ENCODE measurements at places on chromosomes 5 and 9.

- no peak for DNase-seq
Observed at GRCh38 chr9:98374385-98375051, 119.1 kb upstream of the TBC1D2 start.

- DNase-seq, result no peak
Observed at GRCh38 chr5:56527174-56527573, 288.2 kb upstream of the MAP3K1 start.

DNA sequence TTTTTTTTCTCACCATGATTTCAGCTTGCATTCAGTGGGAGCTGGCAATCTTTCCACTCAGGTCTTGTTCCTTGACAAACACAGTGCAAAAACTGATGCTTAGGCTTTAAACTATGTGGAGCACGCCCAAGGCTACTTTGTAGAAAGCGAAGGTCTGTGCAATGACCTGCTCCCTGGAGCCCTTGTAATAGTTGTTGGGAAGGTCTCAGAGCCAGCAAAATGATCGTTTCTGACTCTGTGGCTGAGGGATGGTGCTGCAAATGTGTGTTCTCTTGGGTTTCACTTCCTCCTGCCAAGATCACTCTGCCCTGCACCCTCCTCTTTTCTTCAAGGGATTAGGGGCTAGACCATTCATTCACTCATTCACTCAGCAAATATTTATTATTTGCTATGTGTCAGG, 249.7 kb upstream of the MAP3K1 start:
- no peak for DNase-seq

- DNase-seq, result no peak
Observed at GRCh38 chr5:33317271-33317670, 123.5 kb upstream of the TARS1 start.

- DNase-seq, result peak; percentile 61
Observed at GRCh38 chr5:43192558-43193180, 644 bp downstream of the NIM1K start.

DNA sequence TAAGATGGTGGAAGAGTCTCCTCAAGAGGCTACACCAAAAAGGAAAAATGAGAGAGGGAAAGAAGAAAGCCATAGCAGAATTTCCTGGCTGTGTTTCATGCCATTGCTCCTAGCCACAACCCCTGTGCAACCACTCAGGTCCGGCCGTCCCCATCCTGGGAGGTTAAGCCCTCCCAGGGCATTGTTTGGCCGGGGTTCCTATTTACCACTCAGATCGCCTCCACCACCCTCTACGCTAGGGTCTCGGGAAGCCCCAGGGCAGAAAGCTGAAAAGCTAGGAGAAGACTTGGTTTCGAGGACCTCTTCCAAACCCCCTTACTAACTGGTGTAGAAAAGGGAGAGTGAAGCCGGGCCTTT, 715 bp downstream of the RC3H2 start:
- DNase-seq, result peak; percentile 86

- no peak for DNase-seq
Observed at GRCh38 chr5:25334350-25334749, 689.6 kb upstream of the CDH10 start.

GRCh38 chr9:10104774-10105173, 508.0 kb downstream of the PTPRD start:
- DNase-seq, result no peak

GRCh38 chr5:150241298-150242160, 48.0 kb downstream of the CAMK2A start:
- no peak for DNase-seq

DNA sequence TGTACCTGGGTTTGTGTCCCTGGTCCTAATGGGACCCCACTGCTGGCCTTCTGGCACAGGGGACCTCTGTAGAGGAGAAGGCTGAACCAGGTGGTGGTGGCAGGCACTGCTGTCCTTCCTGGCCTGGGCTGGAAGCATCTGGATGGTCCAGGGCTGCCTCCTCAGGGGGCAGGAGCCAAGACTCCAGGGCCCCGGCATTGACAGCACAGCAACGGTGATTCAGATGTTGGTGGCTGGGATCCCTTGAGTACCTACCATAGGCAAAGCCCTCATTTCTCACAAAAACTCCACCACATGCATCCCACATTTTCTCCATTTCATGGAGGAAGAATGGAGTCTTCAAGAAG, 15.0 kb downstream of the FGD3 start:
- DNase-seq, result no peak

DNA sequence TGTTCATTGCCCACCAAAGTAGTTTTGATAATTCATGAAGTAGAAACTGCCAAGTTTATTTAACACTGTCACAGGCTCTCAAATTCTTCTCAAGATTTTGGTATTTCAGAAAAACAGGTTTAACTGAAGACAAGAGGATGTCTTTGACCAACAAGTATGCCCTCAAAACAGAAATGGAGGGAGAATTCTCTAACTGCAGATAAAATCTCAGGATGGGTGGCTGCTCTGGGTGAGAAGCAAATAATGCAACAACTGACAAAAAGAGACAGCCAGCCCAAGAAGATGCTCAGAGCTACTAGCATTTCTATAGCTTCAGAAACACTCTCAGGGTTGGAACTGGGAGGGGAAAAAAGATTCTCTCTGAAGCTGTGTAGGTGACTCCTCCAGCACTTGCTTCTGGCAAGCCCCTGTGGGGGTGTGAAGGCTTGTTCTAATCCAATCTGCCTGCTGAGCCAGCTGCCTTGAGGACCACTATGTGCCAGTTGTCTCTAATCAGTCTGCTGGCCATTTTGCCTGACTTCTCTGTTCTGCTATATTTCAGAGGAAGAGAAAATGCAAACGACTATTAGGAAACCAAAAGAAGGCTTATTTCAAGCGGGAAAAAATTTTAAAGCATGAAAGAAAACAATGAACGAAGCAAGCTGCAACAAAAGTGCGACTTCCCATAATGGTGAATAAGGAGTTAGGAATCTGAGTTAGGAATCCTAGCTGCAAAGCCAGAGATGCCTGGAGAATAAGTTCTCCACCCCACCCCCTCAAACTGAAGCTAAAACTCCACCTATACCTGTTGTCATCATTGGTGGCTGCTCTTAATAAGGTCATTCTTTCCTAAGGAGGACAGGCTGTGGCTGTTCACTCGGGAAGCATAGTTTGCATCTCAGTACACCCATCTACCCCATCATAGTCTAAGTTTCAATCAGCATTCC, 147.5 kb downstream of the GNAQ start:
- DNase-seq, result no peak

DNA sequence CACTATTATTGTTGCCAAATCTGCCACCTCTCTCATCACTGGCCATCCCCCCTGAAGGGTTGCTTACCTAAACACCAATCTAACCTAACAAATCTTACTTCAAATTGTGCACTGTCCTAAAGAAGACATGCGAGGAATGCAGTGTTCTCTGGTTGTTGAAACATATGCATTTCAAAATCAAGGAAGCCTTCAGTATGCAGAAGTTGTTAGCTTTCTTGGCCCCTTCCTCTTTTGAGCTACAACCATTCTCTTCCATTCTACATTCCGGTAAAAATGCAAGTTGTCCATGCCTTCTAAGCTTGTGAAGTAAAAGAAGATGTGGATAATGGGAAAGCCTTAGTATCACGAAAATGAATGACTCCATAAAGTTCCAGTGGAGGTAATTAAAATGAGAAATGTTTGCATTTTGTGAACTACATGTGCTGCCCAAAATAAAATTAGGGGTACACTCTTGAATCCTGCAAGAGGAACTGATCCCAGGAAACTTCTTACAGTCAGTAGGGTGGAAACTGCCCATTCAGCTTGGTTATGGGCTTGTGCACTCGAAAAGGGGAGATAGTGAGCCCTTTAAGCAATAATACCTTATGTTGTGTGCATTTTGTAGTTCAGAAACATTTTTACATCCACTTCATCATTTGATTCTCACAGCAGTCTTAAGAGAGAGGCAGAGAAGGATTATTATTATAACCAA, 77.6 kb upstream of the ADRB2 start:
- DNase-seq, result no peak

DNA sequence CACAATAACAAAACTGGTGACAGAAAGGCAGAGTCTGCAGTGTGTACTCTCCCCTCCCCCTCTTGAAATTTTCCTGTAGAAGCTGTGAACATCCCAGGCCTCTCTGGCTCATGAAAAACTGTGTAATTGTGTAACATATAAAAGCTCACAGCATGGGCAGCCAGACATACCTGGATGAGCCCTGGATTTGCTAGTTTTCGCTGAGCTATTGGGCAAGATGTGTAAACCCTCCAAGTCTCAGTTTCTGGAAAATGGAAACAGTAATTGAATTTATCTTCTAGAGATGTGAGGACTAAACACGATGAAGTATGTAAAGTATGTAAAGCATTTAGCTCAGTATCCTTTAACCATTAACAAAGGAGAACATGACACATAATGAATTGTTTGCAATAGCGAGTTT, 143.2 kb upstream of the ANKH start:
- DNase-seq, result no peak

DNA sequence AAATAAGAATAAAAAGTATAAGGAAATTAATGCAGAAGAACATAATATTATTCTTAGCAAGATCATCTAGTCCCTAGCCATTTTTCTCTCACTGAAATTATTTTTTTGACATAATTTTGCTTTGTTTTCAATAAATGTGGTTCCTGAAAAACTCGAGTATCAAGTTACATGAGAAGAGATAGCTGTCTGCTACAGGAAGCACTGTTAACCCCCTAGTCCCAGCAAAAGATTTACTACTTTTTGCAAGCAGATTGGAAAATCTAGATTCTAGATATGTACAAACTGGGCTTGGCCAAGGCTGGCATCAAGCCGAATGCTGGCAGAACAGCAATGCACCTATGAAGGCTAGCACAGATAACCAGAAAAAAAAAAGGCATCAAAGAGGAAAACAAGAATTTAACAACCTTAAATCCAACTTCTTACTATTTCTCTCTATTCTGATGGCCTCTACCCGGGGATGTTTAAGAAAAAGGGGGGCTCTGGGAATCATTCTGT, 21.9 kb upstream of the ISCA1 start:
- DNase-seq, result no peak

- DNase-seq, result no peak
Observed at GRCh38 chr5:5804478-5805233, 382.2 kb downstream of the ICE1 start.

- no peak for DNase-seq
Observed at GRCh38 chr9:111147041-111147440, 108.8 kb upstream of the LPAR1 start.

GRCh38 chr5:107705402-107706014, 34.8 kb upstream of the EFNA5 start:
- DNase-seq, result no peak

DNA sequence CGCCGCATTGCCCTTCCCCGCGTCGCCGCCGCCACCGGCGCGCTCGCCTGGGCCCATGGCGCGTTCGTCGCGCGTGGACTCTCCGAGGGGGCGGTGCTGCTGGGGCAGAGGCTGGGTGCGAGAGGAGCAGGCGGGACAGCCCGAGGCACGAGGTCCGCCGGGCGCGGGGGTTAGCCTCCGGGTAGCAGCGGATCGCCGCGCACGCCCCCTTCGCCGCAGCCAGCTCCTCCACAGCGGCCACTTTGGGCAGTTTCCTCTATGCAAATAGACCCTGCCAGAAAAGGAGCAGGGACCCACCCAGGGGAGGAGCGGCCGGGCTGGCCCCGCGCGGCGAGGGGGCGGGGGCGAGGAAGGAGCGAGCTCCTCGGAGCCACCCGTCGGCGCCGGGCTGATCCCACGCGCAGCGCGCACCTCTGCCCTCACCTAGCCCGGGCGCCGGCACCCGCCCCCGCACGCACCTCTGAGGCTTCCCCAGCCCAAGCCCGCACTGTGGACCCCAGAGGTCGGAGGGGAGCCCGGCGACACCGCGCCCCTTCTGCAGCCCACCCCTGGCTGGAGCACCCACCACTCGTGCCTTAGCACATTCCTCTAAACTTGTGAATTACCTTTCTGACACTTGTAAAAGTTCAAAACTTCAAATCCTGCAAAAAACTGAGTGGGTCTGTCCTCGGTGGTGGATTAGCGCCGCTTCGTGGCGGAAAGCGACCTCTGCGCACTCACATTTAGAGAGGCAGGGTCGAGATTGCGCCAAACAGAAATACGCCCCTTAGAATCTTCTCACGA, at the start of gene COL23A1:
Gene COL23A1, minus strand, starts transcription at position 253 of the 783 bp plus-strand sequence.
- DNase-seq, result no peak

GRCh38 chr9:79196606-79197005, 375.2 kb upstream of the TLE4 start:
- no peak for DNase-seq

DNA sequence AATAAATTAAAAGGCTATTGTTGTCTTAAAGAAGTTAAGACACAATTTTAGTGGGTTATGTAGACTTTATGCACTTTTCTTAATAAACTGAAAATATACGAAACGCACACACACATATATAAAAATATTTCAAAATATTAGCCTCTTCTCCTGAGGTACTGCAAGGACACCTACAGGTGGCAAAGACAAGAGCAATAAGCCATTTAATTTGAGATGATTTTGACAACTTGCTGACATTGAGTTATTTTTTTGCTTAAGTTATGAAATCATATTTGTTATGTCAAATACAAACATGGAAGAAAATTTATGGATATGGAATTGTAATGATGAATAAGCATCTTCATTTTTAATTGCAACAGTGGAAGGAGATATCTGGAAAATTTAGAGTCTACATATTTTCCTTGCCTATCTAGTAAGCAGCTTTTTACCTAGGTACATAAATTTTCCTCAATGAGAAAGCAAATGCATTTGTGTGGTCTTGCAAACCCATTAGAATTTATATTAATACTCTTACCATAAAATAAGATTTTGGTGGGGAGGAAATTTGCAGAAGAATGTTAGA, 301.6 kb downstream of the ISL1 start:
- DNase-seq, result peak; percentile 8

DNA sequence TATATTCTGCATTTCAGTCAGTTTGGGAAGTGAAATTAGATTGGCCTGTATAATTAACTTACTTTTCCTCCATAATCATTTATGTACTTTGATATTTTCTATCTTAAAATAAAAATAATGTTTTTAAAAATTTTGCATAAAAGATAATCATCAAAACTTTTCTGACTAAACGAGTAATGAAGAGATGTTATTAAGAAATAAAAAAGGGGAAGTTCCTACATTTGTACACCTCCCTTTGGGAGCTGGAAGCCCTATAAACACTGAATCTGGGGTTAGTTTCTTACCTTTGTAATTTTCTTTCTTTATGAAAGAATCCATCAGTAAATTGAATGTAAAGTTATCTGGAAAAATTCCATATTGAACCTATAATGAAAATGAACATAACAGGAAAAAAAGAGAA, 86.2 kb downstream of the MRPS27 start:
- no peak for DNase-seq

DNA sequence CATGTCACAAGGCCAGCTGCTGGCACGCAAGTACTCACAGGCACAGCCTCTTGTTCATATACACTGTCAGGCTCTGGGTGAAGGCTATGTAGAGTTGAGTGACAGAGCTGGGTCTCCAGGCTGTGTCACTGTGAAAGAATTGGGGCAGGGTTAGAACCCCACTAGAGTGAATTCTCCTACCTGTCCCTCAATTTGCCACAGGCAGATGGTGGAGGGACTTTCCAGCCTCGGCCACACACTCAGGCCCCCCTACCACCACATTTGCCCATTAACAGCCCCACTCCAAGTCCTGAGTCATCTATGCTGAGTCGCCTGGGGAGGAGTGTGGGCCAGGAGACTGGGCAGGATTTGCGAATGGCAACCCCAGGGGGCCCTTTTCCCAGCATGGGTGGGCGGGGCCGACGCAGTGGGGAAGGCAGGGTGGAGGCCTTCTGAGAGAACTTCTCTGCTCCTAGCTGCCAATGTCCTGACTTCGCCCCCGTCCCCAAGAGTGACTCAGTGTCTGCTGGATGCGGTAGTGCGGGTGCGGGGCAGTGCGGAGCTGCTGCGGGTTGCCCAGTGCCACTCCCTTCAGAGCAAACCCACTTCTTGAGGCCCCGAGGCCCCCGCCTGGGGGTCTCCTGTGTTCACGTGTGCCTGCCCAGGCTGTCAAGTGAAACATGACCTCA, 50.3 kb upstream of the PSD2 start:
- DNase-seq, result peak; percentile 28

- DNase-seq, result peak; percentile 54
Observed at GRCh38 chr9:137253717-137254623, 1.2 kb upstream of the NELFB start.

All from NCI-H1417 (cell line).